ENCODE measurements at places on chromosomes 12 and 14.

DNA sequence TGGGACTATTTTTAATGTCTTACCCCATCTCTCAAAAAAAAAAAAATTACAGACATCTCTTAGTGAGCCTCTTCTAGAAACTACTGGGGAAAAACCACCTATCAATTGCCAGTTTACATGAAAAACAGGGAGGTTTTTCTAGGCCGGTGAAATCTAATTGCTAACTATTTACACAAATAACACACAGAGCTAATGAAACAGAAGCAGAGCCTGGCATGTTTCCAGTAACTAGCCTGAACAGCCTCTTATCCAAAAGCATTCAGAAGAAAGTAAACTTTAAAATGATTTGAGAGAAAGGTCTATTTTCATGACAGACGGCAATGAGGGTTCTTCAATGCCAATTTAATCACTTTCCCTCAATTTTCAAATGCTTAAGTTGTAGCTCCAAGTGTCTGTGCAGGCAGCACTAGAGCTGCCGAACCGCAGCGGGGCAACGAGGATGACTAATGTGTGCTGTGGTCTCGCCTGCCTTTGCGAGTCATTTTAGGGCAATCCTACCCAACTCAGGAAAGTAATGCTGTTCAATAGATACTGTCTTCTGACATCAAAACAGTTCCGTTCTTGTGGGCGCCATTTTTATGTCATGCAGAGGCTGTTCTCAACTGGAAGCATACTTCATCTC is 84.6 kb downstream of the SETD3 start:
- DNase-seq, result no peak

- no peak for DNase-seq
These were observed 83.0 kb downstream of the LLPH start for GRCh38 chr12:66047411-66048021.

- no peak for DNase-seq
These were observed 18.2 kb upstream of the CEBPE start for GRCh38 chr14:23137192-23137812.

DNA sequence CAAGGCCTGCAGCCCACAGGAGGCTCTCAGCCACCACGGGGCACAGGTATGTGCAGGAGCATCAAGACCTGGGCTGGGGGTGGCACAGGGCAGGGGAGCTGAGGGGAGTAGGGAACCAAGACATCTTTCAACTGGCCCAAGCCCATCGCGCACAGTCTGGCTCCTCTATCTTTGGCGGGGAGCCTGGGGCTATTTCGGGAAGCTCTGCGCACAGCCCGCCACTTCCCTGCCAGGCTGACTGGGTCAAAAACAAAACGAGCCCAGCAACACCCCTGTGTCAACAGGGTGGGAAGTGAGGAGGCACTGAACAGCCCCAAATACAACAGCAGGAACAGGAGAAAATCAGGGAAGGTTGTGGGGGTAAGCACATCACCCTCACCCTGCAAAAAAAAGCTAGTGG is 83.9 kb downstream of the ARL6IP4 start:
- DNase-seq, result no peak

GRCh38 chr12:10409392-10409791 is at the start of gene KLRC4:
KLRC4 (minus strand) TSS chr12:10409757; CDS start chr12:10409575, 182 bp downstream.
- no peak for DNase-seq

- DNase-seq, result no peak
These were observed 57.9 kb downstream of the AVPR1A start for GRCh38 chr12:63093084-63093483.

DNA sequence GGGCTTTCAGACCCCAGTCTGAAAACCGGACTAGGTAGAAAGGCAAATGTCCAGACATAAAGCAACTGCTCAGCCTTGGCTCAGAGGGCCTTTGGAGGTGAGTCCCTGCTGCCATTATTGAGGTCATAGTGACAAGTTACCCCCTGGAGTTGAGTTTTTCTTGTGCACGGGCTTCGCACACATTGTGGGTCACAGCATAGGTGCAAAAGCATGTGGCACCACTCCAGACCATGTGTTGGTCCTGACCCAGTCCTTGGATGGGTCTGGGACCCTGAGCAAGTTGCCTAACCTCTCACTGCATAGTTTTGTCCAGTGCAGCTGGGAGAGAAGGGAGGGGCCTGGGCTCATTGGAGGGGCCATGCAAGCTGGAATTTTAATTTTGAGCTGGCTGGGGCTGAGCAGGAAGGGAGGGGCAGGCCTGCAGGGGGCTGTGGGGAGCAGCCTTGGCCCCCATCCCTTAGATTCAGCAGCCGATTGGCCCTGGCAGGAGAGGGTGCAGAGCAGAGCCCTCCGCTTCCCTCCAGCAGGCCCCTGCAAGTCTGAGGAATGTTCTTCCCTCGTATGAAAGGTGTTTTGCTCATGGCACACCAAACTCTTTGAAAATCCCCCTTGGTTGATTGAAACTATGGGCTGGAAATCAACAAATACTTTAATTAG is 4.2 kb upstream of the KRT5 start:
- DNase-seq, result no peak

GRCh38 chr12:13499008-13499407 is 302.5 kb downstream of the EMP1 start:
- no peak for DNase-seq

DNA sequence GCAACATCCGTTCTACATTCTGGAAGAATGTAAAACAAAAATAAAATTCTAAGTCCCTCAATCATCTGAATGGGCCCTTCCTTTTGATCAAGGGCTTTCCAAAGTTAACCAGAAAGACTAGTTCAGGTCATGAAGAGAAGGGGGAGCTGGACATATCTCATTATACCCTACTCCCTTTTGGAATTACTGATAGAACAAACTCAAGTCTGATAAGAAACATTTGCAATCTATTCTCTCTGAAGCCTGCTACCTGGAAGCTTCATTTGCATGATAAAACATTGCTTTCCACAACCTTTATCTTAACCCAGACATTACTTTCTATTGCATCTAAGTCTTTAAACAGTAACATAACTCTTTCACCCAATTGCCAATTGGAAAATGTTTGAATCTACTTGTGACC is 8.3 kb upstream of the ACSM4 start:
- no peak for DNase-seq

DNA sequence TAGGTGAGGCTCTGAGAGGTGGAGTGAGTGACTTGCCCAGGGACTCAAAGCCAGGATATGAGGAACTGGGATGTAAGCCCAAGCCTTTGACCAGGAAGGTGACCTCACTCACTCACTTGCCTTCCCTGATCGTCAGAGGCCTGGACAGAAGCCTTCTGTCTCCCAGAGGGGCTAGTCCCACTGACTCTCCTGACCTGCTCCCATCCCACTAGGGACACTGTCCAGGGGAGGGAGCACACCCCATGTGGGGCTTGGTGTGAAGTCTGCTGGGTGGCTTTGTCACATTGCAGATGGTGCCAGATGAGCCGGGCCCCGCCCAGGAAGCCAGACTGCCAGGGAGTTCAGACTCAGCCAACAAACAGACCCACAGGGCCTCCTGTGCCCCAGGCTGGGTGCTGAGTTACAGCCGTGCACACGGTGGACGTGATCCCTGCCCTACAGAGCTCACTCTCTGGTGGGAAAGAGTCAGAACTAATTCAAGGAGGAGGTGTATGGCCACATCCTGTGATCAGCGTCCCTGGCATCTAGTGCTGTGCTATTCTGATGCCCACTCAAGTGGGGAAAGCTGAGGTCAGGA is 28.3 kb downstream of the MMAB start:
- no peak for DNase-seq

GRCh38 chr14:66104486-66104885 is 381.7 kb upstream of the CCDC196 start:
- DNase-seq, result no peak

DNA sequence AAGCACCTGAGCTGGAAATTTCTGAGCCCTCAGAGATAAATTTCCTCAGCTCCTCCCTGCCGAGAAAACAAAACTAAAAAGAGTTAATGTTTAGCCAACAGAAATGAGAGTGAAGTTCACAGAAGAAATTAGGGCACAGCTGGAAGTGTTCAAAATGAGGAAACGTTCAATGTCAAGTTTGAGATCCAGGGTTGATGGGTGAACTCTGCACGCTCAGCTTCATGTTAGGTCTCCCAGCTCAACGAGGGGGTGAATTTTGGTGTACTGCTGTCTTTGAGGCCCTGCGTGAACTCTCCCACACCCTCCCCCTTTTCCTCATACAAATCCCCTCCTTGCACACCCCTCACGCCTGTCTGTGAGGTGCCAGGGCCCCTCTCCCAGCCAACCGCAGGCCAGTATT is 13.3 kb upstream of the OAS3 start:
- peak; percentile 48 for DNase-seq

GRCh38 chr14:22797017-22797917 is 18.0 kb downstream of the SLC7A7 start:
- DNase-seq, result no peak

DNA sequence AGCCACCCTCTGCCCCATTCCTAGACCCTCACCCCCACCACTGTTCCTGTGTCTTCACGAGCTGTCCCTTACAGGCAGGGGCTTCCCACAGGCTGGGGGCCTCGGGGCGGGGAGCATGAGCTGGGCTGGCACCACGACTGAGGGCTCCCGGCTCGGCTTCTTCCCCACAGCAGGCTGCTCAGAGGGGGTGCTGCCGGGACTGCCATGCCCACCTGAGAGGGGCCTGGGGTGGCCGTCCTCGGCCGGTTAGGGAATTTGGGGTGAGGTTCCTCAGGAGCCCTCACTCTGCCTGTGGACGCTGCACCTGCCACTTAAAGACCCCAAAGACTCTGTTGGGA is 6.8 kb downstream of the SLC25A47 start:
- DNase-seq, result no peak

DNA sequence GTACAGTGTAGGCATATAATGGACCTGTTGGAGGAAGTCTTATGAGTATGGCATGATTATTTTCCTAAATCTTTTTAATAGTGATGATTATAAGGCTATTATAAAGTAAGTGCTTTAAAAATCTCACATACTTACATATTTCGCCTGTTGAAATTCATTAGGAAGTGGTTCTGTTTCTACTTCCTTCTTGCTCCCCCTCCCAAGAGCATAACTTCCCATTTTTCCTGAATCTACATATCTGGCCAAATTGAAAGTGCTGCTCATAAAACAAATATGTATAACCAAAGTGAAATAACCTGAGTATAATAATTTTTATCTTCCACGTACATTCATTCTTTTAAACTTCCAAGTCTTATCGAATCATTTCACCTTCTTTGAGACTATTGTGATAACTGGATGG is 455.6 kb upstream of the SEL1L start:
- no peak for DNase-seq

GRCh38 chr14:105305345-105305744 is 4.5 kb upstream of the BRF1 start:
- no peak for DNase-seq

GRCh38 chr12:109443794-109444193 is 33.3 kb downstream of the KCTD10 start:
- no peak for DNase-seq

DNA sequence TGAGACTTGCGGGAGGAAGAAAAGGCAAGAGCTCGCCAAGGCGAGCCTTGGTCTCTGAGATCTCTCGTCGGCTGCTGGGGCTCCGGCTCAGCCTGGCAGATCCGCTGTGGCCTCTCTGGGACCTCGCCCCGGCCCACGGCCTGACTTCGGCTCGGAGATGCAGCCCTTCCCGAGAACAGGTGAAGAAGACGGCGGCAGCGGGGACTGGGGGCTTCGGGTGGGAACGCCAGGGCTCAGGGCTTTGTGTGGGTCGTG is 6.0 kb upstream of the HOXC9 start:
- DNase-seq, result no peak

GRCh38 chr14:48944809-48945208 is 641.4 kb downstream of the RPS29 start:
- no peak for DNase-seq

- no peak for DNase-seq
These were observed 72.5 kb downstream of the ACSS3 start for GRCh38 chr12:81150382-81150781.

- peak; percentile 78 for DNase-seq
These were observed 5.2 kb downstream of the TRAFD1 start for GRCh38 chr12:112130441-112130998.

Data from B cell (primary cell).